H9 (cell line): ENCODE measurements at places on chromosomes 12 and 14.

- DNase-seq = no peak
Observed at GRCh38 chr12:14283489-14284144, 81.9 kb upstream of the ATF7IP start.

- DNase-seq = peak; percentile 78
Observed at GRCh38 chr14:87805315-87805723, 187.7 kb downstream of the GALC start.

DNA sequence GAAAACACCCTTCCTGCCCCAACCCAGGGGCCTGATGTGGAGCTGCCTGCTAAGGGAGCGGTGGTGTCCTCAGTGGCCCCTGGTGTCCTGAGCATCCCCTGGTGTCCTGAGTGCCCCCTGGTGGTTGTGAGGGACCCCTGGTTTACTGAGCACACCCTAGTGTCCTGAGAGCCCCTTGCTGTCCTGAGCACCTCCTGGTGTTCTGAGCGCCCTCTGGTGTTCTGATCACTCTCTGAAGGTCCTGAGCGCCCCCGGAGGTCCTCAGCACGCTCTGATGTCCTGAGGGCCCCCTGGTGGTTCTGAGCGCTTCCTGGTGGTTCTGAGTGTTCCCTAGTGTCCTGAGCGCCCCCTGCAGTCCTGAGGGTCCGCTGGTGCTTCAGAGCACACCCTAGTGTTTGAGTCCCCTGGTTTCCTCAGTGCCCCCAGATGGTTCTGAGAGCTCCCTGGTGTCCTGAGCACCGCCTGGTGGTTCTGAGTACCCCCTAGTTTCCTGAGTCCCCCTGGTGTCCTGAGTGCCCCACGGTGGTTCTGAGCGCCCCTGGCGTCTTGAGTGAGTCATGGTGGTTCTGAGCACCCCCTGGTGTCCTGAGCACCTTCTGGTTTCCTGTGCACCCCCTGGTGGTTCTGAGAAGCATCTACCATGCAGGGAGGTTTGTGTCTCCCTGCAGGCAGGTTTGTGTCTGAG, 1004.2 kb downstream of the TMEM121 start:
- DNase-seq = no peak

- DNase-seq = no peak
Observed at GRCh38 chr12:42912367-42912766, 322.8 kb upstream of the PRICKLE1 start.

GRCh38 chr12:125983784-125984500, 918.7 kb downstream of the AACS start:
- peak; percentile 94 for DNase-seq

DNA sequence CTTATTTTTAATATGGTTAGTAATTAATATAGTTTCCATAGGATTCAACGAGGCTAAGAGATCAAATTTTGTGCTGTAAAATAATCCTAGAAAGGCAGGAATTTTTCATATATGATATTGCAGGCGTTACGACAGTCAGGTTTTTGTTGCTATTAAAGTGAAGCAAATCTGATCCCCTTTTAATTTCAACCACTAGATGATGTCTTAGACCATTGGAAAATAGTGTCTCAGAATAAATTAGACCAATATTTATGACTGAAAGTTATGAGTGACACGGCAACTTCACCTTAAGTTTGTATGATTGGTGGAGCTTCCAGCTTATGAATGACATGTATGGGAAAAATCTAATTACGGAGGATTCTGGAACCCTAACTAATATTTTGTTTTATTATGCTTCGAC, 2.5 kb downstream of the TPH2 start:
- DNase-seq = no peak

DNA sequence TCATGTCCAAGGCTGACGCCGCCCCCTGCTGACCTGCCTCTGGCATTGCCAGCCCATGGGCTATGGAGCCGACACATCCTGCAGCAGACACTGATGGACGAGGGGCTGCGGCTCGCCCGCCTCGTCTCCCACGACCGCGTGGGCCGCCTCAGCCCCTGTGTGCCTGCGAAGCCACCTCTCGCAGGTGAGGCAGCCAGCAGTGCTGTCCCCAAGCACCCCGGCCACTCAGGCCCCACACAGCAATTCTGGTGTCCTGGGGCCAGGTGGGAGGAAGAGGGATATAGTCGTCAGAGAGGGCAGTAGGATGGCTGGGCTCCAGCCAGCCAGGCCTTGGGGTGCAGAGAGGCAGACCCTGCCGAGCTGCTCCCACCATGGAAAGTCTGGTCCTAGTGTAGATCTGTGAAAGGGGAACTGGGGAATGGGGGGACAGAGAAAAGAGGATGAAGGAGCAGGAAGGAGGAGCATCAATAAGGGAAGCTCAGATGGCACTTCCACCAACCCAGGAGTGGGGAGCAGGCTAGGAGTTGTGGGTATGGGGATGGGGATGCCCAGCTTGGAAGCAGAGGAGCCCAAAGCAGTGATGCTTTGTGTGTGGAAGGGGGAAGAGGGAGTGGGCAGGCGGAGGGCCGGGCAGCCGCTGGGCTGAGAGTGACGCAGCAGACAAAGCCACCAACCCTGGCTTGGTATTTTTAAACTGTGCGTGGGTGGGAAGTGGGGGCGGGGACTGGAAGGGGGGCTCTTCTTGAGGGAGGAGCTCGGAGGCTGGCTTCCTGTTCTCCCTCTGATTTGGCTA, 4.7 kb downstream of the NAB2 start:
- peak; percentile 85 for DNase-seq

DNA sequence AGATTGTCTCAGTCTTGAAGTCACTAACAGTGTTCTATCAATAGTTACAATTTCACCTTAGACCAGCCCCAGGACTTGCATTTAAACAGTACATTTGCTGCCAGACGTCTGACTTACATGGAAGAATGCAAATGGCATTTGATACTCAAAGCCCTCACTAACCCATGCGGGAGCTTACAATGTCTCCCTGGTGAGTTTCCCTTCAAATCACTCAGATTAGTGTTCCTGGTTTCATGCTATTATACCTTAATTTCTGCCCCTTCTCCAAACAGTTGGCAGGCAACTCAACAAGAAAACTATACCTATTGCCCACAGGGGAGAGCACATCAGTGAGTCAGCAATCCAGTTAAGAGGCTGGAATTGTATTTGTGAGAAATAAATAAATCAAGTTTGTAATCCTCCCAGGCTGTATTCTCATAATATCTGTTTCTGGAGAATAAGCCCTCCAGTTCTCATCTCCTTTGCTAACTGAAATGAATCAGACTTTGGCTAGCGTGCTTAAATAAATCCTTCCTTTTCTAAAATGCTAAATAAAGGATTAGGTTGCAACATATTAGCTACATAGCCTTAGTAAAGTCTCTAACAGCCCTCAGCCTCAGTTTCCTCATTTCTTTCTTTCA, 23.7 kb downstream of the GSTZ1 start:
- no peak for DNase-seq

- DNase-seq = no peak
Observed at GRCh38 chr12:48180857-48181495, 2.5 kb upstream of the CCDC184 start.

GRCh38 chr14:85296456-85297210, 233.3 kb upstream of the FLRT2 start:
- DNase-seq = no peak

DNA sequence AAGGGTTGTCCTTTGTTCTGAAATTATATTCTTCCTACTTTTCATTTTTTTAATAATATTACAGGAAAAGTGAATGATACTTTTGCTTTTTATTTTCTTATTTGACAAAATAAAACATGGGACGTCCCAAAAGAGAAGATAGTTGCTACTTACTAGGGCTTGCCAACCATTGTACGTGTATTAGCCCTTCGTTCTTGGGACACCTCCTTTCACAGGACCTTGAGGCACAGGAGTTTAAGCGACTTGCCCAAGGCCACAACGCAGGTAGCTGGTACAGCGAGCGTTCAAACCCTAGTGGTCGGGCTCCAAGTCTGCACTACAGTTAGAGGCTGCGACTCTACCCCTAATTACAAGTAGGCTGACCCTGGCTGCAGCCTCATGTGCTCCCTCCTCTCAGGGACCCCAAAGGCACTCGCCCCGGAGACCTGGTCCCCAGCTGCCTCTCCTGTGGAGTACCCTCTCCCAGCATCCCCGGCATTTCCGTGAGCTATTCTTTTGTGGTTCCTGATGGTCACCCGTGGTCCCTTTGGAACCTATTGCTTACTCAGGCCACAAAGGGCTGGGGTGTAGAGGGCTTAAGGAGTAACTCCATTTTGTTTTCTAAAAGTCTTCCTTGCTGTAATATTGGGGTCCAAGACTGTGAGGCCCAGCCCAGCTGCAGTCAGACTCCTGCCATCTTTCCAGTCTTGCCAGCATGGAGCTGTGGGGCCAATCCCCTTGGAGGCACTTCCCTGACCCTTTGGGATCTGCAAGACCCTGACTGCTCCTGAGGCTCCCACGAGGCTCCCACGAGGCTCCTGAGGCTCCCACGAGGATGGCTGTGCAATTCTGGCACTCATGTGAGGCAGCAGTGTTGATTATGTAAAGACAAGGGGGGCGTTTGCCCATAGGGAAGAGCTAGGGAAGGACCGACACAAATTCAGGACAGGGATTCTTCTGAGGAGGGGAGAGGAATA, 49.7 kb downstream of the IQSEC3 start:
- DNase-seq = no peak

- DNase-seq = no peak
Observed at GRCh38 chr12:113698510-113698858, 226.8 kb upstream of the LHX5 start.

- DNase-seq = no peak
Observed at GRCh38 chr14:68439676-68440075, 353.2 kb downstream of the ZFP36L1 start.

DNA sequence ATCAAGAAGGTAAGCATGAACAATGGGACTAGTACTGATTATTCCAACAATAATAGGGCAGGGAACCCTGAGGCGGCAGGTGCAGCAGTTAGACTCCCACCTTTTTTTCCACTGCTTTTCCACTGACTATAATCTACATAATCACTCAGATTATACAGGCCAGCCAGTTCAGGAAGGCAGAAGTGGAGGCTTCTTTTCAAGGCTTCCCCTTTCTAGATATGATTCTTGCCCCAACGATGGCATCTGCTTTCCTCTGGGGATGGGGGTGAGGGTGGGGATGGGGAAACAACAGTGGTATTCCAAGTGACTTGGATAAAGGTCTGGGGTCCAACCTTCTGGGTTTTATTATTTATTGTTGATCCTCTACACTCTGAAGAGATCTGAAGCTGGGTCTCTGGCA, 331 bp downstream of the NCKAP1L start:
- DNase-seq = no peak

DNA sequence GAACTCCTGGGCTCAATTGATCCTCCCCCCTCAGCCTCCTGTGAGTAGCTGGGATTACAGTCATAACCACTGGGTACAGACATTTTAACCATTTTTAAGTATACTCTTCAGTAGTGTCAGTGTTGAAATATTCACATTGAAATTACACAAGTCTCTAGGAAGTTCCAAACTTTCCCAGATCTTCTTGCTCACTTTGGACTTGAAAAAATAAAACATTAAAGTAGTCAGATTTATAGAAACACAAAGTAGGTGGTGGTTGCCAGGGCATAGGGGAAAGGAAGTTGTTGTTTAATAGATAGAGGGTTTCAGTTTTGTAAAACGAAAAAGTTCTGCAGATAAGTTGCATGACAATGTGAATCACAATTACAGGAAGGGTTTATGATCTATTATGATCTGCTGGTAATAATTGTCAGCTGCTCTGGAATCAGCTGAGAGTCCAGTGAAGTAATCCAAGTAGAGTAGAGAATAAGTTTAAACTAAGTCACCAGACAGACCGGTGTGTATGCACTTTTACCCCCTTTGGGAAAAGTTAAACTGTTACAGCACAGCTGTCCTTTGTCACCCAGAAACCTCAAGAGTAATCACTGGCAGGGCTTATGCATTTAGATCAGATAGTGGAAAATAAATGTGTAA, 27.4 kb downstream of the PCNX1 start:
- DNase-seq = no peak

GRCh38 chr14:76434220-76434619, 58.3 kb downstream of the ESRRB start:
- no peak for DNase-seq

- no peak for DNase-seq
Observed at GRCh38 chr14:104776961-104777807, 18.4 kb downstream of the AKT1 start.

GRCh38 chr12:20096430-20096829, 271.9 kb upstream of the PDE3A start:
- DNase-seq = no peak

DNA sequence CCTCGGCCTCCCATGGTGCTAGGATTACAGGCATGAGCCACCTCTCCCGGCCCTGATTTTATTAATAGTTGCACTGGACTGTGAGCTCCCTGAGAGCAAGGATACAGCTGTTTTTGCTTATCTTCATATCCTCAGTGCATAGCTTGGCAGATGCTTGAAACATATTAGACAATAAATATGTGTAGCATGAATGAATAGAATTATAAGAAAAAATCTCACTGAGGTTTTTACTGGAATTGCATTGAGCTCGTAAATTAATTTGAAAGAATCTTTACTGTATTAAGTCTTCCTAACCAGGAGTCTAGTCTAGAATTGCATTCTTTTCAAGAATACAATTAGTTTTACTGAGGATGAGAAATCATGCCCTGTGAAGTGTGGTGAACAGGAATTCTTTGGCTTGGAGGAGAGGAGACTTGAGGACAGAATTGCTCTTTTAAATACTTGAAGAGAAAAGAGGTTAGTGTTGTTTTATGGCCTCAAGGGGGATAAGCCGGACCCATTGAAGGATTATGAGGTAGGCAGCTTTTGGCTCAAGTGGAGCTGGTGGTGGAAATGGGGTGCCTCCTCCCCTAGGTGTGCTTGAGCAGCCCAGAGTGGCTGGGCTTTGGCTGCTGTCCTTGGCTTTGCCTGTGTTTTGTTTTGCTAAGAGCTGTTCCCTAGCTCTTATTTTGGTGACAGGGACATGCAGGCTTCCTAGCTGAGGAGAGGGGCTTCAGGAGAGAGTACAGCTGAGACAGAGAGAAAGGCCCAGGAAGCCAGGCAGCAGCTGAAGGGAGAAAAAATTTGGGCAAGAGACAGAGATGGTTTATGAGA, 34.0 kb downstream of the PLEKHD1 start:
- no peak for DNase-seq

GRCh38 chr12:12474471-12474928, 88.2 kb downstream of the DUSP16 start:
- no peak for DNase-seq

GRCh38 chr12:30898846-30899245, 27.7 kb upstream of the TSPAN11 start:
- no peak for DNase-seq

GRCh38 chr14:96673706-96674105, 123.5 kb upstream of the VRK1 start:
- no peak for DNase-seq

DNA sequence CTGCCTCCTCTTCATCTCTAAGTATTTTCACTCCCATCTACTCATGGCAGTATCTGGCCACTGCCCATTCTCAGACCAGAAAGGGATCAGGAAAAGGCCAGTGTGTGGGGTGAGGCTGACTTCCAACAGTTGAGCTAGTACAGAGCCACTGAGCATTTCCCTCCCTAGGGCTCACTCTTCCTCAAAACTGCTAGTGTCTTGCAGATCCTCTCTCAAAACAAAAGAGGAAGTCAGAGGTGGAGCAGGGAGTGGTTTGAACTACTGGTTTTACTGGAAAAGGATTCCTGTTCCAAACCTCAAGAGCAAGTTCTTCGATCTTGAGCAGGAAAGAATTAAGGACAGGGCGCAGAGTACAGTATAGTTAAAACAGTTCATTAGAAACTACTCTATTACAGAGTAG, 11.7 kb upstream of the RNASE10 start:
- no peak for DNase-seq
